GM12891 (cell line): ENCODE measurements at places on chromosomes 12 and 14.

- DNase-seq: no peak
Measured at GRCh38 chr12:12018454-12018853, 52.3 kb upstream of the BCL2L14 start.

GRCh38 chr14:55419663-55420062, 8.0 kb upstream of the ATG14 start:
- DNase-seq: no peak

- DNase-seq: peak; percentile 24
Measured at GRCh38 chr14:96797582-96798349, 584 bp downstream of the VRK1 start.

- DNase-seq: no peak
Measured at GRCh38 chr12:51198568-51199365, 19.1 kb downstream of the POU6F1 start.

DNA sequence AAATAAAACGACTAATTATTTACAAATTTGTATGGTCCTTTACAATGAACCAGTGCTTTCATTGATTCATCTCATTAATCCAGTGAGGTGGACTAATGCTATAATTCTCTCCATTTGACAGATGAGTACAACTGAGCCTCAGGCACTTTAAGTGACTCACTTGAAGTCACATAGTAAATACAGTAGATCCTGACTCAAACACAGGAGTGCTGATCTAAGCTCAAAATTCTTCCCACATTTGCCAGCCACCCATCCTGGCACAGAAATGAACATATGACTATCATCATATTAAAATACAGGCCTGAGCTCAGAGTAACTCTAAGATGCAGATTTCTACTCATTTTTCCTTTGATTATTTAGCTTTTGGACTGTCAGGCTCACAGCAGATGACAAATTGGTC, 30.6 kb downstream of the SLC16A7 start:
- DNase-seq: no peak

DNA sequence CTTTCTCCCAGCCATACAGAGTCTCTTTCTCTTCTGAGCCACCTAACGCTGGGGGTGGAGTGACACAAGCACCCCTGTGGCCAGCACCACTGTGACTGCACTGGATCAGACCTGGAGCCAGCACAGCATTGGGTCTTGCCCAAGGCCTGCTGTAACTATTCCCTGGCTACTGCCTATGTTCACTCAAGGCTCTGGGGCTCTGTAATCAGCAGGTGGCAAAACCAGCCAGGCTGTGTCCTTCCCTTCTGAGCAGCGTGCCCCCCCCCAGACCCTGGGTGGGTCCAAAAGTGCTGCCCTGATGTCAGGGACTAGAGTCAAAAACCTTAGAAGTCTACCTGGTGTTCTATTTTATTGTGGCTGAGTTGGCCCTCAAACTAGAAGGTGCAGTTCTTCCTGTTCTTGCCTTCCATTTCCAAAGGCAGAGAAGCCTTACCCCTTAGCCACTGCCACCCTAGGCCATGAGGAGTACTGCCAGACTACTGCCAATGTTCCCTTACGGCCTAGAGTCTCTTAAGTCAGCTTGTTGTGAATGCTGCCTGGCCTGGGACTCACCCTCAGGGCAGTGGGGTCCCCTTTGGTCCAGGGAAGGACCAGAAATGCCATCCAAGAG, 49.9 kb downstream of the PELI2 start:
- DNase-seq: no peak

DNA sequence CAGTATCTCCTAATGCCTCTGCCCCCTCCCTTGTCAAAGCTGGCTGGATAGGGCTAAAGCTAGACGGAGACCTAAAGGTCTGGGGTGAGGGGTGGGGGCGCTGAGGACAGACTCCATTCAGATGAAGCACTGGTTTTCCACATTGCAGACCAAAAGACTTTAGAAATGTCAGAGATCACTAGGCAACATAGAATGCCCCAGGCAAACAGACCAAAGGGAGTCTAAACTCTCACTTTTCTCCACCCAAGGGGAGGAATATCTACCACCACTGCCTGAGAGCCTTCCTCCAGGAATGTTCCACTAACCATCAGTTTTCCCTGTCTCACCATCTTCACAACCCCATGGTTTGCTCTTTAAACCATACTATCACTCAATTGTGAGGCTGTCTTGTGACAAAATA, 106.9 kb upstream of the KRAS start:
- DNase-seq: no peak

GRCh38 chr12:28130625-28131598, 59.3 kb upstream of the CCDC91 start:
- DNase-seq: no peak
